Activated CD8-positive, alpha-beta T cell treated with anti-CD3 and anti-CD28 coated beads for 36 hours (primary cell): ENCODE measurements at places on chromosomes 7 and 10. TPM values are rescaled to one million over a fixed set of nuclear protein-coding genes. Genes with fewer than 3 reads are reported as not detected.
A peak's percentile ranks its signal among the peaks of the same experiment; 100 is the strongest.

Gene CNTNAP2
- total RNA-seq, result not detected

Gene KDM7A
- total RNA-seq, result 21.1 TPM

DNA sequence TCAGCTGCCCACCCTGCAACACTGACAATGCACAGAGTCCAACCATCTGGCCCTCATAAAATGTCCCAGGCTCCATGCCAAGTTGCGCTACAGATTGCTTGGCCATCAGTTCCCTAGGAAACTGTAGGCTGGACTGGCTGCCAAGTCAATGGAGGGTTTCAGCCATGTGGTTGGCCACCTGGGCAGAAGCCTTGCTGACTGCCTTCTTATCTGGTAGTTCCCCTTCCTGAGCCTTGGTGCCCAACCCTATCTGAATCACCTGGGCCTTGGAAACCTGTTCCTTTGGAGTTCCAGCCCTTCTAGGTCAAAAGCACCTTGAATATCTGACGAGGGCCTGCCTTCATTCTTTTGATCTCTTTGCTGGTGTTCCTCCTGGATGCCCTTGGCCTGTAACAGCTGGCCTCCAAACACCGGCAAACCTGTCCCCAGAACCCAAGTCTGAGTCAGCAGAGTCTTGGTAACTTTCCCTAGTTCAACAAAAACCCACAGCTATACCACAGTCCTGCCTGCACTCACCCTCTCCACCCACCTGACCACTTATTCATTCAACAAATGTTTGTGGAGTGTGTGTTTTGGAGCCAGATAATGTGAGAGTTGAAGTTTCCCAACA is 37.4 kb upstream of the KDM7A start:
- peak; percentile 39 for DNase-seq

GRCh38 chr10:62224606-62225005 is 44.0 kb downstream of the RTKN2 start:
- DNase-seq, result no peak

- no peak for DNase-seq
Measured at GRCh38 chr10:87776328-87776727, 41.7 kb downstream of the ATAD1 start.

DNA sequence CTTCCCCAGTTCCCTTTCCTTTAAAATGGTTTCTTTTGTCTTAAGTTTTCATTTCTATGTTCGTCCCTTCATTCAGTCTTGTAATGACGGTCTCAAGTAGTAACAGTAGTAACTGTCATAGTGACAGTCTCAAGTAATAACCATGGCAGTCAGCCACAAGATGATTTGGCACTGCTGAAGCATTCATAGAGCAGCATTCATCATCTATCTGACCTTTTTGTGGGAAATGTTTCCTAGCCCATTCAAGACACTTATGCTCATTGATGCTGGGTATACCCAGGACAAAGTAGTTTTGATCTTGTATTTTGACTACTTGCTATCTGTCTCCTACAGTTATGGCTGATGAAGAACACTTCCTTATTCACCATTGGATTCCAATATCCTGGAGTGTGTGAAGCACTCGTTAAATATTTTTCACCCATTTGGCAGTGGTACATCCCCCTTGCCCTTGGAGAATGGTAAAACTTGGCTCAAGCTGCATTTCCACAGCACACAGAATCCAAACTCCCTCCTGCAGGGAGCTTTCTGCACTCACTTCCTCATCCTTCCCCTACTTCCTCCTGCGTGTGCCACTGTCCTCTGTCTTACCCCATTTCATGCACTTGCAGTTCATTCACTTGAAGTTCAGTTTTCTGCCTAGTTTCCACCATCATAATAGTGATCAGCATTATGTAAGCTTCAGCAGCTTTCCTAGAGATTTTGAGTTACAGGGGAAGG is 19.0 kb downstream of the GIMAP4 start:
- peak; percentile 49 for DNase-seq
